ENCODE measurements at places on chromosomes 12 and 14.

DNA sequence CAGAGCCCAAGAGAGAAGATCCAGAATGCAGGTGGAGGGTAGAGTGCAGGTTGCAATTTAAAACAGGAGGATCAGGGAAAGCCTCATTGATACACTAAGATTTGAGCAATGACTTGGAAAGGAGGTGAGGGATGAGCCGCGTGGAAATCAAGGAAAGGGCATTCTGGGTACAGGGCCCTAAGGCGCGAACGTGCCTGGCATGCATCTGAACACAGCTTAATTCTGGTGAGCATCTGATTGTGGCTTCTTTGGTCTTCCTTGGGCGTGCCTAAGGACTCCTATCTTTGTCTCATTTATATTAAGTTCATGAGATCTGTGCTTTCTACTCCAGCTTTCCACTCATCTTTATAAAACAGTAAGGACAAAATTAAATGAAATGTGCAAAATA, 79.3 kb downstream of the NTF3 start:
- DNase-seq, result no peak

DNA sequence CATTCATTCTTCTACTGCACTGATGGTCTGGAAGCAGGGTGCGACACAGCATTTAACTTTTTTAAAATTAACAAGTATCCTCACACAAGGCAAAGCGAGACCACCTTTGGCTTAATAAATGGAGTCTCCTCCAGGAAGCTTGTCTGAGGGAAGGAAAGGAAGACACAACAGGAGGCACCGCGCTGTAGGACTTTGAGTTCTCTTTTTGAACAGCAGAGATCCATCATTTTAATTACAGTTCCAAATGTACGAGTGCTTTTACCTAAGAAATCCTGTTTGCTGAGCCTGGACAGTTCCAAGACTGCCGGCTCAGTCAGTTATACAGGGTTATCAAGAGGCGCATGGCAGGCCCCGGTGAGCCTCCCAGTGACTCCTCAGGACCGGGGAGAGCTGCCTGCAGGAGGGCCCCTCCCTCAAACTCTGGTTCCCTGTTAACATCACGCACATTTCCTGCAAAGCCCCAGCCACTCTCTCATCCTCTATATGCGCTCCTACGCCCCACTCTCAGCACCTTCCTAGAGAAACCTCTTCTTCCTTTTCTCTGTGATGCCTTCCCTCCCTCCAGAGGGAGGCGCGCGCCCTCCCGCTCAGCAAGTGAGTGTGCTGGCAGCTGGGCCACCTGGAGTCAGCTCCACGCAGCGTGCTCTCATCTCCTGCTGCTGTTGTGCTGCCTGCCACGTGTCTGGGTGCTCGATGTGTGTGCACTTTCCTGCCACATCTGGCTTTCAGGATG, 46.1 kb downstream of the STX2 start:
- no peak for DNase-seq

GRCh38 chr14:50635141-50635540, 33.0 kb downstream of the SAV1 start:
- no peak for DNase-seq

- no peak for DNase-seq
These were observed 544.7 kb downstream of the ETNK1 start for GRCh38 chr12:23169696-23170013.

- DNase-seq, result no peak
These were observed 18.3 kb downstream of the SLC38A2 start for GRCh38 chr12:46354111-46354801.

DNA sequence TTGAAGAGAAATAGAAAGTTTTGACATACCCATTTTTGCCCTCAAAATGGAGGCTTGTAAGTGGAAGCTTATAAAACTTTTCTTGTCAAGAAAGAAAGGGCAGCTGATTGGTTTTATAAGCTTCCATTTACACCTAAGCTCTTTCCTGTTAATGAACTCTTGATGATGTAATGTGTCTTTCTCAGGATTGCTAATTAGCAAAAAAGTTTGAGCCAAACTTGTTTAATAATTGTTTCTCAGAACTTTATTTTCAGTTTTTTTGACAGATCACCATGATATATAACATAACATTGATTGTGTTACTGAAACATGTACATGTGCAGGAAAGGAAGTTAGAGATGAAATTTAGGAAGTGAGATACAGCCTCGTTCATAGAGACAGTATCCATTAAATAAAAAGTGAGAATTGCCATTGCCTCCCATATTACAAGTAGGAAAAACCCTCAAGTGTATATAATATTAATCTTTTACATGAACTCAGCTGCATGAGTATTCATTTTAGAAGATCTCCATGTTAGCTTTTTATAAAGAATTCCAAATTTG, 26.8 kb downstream of the RIC8B start:
- no peak for DNase-seq

- DNase-seq, result no peak
These were observed 33.0 kb upstream of the SLC5A8 start for GRCh38 chr12:101243074-101243473.

DNA sequence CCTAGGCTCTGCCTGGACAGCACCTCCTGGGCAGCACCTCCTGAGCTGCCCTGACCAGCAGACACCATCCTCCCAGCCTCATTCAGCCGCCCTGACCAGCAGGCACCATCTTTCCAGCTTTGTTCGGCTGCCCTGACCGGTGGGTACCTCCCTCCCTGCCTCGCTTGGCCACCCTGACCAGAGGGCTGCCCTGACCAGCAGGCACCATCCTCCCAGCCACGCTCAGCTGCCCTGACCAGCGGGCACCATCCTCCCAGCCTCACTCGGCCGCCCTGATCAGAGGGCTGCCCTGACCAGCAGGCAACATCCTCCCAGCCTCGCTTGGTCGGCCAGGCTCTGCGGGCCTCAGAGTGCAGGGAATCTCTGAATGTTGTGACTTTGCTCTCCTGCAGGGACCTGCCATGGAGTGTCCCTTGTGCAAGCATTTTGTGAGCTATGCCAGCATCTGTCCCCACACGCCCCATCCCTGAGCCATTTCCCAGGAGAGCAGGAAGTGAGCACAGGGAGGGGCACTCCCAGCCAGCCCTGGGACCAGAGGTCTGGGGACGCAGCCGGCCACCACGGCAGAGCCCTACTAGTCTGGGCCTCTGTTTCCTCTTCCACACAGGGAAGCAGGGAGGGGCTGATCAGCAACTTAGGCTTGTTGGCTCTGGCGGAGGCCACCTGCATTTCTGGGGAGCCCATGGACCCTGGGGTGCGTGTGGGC, 265.5 kb downstream of the SEC23A start:
- no peak for DNase-seq
